ENCODE measurements at places on chromosomes 2 and 18. TPM values are rescaled to one million over a fixed set of nuclear protein-coding genes. Genes with fewer than 3 reads are reported as not detected.

Gene TSHZ1
- 15.0 TPM for total RNA-seq

Gene UPP2
- not detected for total RNA-seq

Gene CCDC74A
- 2.2 TPM for total RNA-seq

Gene SERPINB11
- total RNA-seq = not detected

Gene IL36RN
- total RNA-seq = not detected

Gene TDRD15
- total RNA-seq = not detected

Gene ZBTB7C
- under 0.01 TPM for total RNA-seq

Gene PLEKHH2
- 0.14 TPM for total RNA-seq

Gene GLS
- 250 TPM for total RNA-seq

Gene PAX8
- total RNA-seq = 0.68 TPM

Gene CNNM4
- total RNA-seq = 3.2 TPM

Gene SERPINB13
- not detected for total RNA-seq

Gene MC5R
- not detected for total RNA-seq

Gene ANKRD30B
- total RNA-seq = under 0.01 TPM

Gene RNF144A
- 23.6 TPM for total RNA-seq

Gene ANKZF1
- 17.7 TPM for total RNA-seq

Gene CDH7
- not detected for total RNA-seq

Gene GPR75
- total RNA-seq = 1.6 TPM

Gene SCN9A
- total RNA-seq = 0.56 TPM

Measured in dermis blood vessel endothelial cell (primary cell).